ENCODE measurements at places on chromosomes 5 and 9. TPM values are rescaled to one million over a fixed set of nuclear protein-coding genes. Genes with fewer than 3 reads are reported as not detected.

GRCh38 chr9:26264709-26265601 lies 586.7 kb upstream of the TUSC1 start:
- no peak for DNase-seq

GRCh38 chr5:83209963-83210362 lies 132.6 kb downstream of the XRCC4 start:
- no peak for DNase-seq

GRCh38 chr5:68818057-68818695 lies 275.6 kb upstream of the SLC30A5 start:
- DNase-seq, result no peak

DNA sequence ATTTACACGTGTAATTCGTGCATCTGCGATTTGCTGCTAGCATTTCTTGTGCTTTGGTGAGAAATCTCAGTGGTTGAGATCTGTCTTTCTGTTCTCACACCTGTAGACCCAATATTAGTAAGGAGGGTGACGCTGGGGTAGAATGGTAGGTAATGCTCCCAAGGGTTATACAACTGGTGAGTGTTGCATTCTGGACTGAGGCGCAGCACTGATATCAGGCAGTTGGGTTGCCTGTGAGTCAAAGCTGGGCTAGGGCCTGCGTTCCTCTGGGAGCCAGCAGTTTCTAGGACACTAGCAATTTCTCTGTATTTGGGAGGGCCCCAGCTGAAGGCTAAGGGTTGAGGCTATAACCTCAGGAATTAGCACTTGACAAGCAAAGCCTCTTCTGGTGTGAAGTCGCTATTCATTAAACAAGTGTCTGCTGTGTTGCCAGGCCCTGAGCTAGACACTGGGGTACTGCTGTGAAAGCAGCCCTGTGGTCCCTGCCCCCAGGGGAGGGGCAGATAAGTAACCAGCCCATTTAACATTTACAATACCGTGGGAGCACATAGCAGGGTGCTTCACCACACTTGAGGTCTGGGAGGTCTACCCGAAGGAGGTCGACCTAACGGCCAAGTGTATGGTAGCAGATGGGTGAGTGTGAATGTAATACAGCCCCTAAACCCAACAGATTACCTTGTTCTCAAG lies 28.7 kb downstream of the LARP1 start:
- no peak for DNase-seq

DNA sequence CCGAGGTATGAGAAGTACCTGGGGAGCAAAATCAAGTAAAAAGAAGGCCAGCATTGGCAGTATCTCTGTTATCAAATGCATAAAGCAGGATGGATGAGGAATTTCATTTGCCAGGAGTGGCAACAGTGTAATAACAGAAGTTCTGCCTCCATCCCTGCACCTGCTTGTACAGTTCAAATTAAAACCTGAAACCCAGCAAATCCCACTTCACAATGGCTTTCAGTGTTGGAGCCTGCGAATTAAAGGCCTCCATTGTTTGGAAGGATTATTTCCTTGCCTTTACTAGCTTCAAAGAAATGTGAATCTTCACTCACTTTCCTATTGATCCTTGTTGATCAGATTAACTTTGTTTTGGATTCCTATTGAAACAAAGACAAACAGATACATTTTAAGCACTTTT lies 31.5 kb upstream of the IRX1 start:
- DNase-seq, result no peak

BHMT2 gene
- 12.1 TPM for total RNA-seq

RECK gene
- total RNA-seq, result 17.1 TPM

CBY3 gene
- not detected for total RNA-seq

SPATA9 gene
- total RNA-seq, result not detected
